ENCODE measurements at places on chromosomes 12 and 14. TPM values are rescaled to one million over a fixed set of nuclear protein-coding genes. Genes with fewer than 3 reads are reported as not detected.

GRCh38 chr12:11685716-11686115 lies 36.2 kb downstream of the ETV6 start:
- peak; percentile 33 for DNase-seq

Gene LRP1-AS
- not detected for total RNA-seq

Gene STRN3
- total RNA-seq = 48.4 TPM

Gene CRIP2
- total RNA-seq = 71.8 TPM

GRCh38 chr12:64876388-64877071 lies 52.1 kb downstream of the TBC1D30 start:
- DNase-seq = no peak

Gene LRTM2
- total RNA-seq = not detected

Gene FAM186B
- total RNA-seq = 0.57 TPM

DNA sequence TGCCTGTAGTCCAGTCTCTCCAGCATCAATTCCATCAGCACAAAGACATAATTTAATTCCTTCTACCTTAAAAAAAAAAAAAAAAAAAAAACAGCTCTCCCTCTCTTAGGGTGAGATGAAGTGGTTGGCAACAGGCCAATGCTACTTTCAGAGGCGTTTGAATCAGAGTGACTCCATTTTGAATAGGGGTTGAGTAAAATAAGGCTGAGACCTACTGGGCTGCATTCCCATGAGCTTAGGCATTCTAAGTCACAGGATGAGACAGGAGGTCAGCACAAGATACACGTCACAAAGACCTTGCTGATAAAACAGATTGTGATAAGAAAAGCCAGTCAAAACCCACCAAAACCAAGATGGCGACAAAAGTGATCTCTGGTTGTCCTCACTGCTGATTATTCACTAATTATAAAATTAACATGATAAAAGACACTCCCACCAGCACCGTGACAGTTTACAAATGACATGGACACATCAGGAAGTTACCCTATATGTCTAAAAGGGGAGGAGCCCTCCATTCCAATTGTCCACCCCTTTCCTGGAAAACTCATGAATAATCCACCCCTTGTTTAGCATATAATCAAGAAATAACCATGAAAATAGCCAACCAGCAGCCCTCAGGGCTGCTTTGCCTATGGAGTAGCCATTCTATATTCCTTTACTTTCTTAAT lies 6.9 kb upstream of the TCL1B start:
- no peak for DNase-seq

DNA sequence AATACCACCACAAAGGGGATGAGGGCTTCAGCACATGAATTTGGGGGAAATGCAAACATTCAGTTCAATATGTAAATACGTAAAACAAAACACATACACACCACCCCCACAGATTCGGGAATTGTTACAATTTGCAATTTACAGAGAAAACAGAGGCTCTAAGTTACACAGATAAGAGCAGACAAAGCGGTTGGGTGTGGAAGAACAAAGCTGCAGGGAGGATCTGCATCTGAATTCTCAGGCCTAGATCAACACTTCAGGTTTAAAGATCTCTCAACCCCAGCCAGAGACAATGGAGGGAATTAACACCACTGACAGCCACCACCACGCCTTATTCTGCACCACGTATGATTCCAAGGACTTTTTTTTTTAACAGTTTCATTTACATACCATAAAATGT lies 375.5 kb downstream of the BCL11B start:
- no peak for DNase-seq

GRCh38 chr14:30906752-30907658 lies 32.6 kb downstream of the COCH start:
- no peak for DNase-seq

- DNase-seq = no peak
These were observed 45.0 kb upstream of the FZD10 start for GRCh38 chr12:130117233-130117632.

DNA sequence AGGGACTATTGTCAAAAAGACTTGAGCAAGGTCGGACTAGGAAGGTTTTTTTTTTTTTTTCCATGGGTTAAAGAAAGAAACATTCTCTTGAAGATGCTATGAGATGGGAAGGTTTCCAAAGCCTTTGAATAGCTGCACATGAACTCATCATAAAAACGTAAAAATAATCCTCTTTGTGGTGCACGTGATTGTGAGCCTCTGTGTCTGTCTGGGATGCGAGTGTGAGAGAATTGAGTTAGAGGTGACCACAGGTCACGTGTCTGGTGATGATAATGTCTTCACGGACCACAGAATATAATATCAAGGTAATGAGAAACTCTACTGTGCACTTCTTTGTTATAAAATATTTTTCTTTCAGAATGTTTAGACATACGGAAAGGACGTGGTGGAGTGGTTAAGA lies 24.3 kb upstream of the ADGRD1 start:
- no peak for DNase-seq

GRCh38 chr14:50055461-50056228 lies 60.7 kb downstream of the VCPKMT start:
- no peak for DNase-seq

Gene PEX5
- total RNA-seq = 21.5 TPM

GRCh38 chr12:17388679-17389078 lies 701.3 kb downstream of the RERGL start:
- DNase-seq = no peak

GRCh38 chr14:103540821-103541708 lies 12.1 kb downstream of the TRMT61A start:
- DNase-seq = no peak

GRCh38 chr12:3242199-3242863 lies 165.2 kb downstream of the TSPAN9 start:
- no peak for DNase-seq

Gene HCAR3
- total RNA-seq = not detected

- no peak for DNase-seq
These were observed 785 bp upstream of the FAM181A start for GRCh38 chr14:93926245-93926872.

Gene DNAH10
- total RNA-seq = 1.2 TPM

Gene MAP3K12
- total RNA-seq = 13.1 TPM

GRCh38 chr12:117466677-117467362 lies 105.4 kb upstream of the NOS1 start:
- no peak for DNase-seq

DNA sequence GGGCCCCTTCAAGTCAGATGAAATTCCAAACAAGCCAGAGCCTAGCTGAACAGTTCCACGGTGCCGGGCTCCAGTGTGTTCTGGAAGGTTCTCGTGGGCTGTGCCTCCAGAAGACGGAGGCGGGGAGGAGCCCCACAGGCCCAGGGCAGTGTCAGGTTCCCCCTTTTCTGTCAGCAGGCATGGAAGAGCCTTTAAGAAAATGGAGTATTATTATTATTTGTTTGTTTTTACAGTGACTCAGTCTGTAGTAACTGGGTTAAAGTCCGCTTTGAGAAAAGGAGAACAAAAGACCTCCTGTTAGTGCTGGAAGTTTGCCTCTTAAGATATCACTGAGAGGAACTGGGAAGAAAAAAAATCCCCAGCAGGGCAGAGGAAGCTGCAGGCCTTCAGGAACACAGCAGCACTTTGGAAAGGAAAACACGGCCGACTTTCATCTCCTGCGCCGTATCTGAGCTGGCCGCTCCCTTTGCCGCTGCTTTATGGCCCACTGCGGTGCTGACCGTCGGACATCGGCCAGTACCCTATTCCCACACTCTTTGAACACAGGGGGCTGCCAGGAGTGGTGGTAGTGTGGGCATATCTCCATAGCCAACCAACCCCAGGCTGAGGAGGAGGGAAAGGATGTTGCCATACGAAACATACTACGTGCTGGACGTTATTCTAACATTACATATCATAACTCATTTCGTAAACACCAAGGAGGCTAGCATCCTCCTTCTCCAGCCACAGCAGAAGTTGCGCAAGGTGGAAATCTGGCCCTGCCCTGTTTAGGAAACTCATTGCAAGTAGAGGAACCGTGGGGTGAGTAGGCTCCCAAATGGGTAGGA lies 194.0 kb downstream of the ZFP36L1 start:
- peak; percentile 95 for DNase-seq

DNA sequence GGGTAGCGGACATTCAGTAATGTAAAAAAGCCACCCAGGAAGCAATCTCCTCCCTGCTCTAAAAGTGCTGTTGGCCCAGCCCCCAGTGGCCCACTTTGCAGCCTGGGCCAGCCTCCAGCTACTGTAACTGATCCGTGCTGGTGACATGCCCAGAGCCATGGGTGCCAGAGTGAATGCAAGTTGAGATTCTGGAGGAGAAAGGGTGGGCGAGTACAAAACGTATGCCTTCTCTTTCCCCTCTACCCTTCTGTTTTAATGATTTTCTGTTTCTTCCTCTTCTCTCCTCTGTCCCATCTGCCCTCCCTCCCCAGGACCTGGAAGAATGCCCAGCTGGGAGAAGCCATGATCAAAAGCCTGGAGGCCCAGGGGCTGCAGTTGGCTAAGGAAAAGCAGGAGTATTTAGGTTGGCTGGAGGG lies 16.9 kb downstream of the PLEKHD1 start:
- DNase-seq = no peak

Gene GSKIP
- total RNA-seq = 22.8 TPM

- DNase-seq = peak; percentile 62
These were observed 36.3 kb upstream of the WDR89 start for GRCh38 chr14:63677891-63678379.

DNA sequence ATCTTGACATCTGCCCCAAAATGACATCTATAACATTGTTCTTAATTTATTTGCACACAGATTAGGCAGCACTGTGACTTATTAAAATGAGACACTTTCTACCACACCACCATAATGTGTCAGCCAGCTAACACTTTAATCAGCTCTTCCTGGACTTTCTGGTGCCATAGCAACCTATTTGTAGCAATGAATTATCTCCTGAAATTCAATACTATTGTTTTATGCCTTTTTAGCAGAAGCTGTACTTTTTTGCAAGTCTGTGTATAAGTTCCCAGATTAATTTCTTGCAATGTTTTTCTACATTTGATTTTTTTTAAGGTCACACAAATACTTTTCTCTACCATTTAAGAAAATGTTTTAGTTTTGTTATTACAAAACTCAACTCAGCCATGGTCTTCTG lies 72.8 kb upstream of the SAV1 start:
- peak; percentile 18 for DNase-seq

Gene GLI1
- total RNA-seq = 5.8 TPM

DNA sequence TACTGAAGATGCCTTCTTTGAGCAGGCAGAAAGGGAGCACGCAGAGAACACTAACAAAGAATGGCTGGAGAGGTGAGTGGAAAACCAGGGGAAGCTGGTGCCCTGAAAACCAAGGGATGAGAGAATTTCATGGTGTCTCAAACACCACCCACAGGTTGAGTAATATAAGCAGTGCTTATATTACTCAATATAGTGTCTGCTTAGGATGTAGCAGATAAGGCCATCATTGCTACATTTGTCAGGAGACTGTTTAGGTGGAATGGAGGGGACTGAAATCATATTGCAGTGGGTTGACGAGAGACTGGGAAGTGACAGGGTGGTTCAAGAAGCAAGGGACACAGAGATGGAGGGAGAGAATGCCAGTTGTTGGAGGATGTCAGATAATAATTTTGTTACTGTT lies 20.6 kb downstream of the PKP2 start:
- no peak for DNase-seq

Gene SLCO1A2
- total RNA-seq = 0.05 TPM

Gene SLC25A47
- total RNA-seq = not detected

DNA sequence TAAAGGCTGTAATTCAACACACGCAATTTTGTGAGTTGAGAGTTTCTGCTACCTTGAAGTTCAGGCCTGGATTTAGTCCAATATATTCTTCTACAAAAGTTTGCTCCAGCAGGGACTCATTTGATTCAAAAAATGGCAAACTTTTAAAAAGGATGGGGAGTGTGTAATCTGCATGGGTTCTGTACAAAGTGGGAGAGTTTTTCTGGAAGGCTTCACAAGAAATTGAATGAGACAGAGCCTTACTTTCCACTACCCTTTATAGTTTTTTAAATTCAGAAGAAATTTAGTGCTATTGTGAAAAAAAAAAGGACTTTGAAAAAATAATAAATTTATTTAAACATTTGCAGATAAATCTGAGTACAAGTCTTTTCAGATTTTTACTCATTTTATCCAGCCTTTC lies 116.9 kb downstream of the METTL25 start:
- no peak for DNase-seq

Gene SMCO3
- total RNA-seq = 0.57 TPM

DNA sequence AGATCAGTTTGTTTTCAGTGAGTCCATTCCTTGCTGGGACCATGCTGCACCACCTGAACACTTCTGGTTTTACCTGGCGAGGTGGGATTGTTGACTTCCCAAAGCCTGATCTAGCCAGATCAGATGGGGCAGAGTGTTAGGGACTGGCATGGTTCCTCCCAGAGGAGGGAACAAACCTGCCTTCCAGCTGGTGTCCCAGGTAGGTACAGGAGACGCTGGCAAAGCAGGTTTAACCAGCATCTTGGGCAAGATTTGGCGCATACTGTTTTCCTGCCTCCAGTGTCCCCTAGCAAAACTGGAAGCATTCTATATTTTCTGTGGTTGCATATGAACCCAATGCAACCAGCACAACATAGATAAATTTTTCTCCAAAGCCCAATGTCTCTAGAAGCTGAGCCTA lies 14.6 kb upstream of the FOS start:
- DNase-seq = no peak

DNA sequence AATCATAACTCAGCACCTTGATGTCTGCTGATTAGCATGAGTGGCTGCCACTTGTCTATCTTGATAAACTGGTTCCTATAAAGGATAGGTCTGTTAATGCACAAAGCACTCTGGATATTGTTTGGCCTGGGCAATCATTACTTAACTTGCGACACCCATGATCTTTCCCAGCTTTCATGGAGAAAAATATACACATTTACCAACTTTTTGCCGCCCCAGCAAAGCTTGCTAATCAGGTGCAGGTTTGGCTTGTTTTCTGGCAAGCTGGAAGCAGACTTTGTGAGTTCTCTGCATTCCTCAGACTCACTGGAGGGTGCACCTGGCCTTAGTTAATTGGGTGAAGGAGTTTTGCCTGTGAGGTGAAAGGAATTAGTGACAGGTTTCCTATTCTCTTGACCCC lies 1126.4 kb upstream of the FLRT2 start:
- no peak for DNase-seq

DNA sequence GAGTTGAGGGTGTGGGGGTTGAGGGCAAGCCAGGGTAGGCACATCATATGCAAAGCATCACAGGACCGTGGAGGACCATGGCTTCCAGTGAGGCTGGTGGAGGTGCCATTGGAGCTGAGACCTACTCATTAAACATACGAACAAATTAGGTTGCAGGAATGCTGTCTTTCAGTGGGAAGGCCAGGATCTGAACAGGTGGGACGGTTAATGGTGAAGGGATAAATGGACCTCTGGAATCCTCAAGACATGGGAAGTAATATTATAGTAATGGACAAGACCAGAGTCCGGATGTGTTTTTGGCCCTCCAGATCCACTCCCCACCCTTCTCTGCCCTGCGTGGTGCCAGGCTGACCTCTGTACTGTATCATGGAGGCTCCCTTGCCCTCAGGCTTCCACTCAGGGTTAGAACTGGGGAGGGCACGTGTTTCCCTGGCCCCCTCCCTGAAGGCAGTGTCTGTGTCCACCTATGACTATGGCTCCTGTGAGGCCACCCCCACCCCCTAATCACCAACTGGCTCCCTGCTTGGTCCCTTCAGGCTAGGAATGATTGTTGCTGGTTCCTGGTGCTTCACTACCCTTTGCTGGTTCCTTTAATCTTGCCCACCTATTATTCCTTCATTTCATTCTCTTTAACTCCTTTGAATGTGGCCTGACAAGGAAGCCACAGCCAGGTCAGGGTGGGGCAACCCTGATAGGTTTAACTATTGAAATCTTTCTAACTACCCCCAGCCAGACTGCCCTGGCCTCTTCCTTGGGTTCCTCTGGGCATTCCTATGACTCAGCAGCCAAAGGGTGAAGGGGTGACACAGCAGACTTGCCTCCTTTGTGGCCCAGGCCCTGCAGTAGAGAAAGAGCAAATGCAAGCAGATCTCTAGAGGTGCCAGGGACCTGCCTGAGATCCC lies 10.7 kb downstream of the DHRS2 start:
- no peak for DNase-seq

- DNase-seq = no peak
These were observed 49.1 kb upstream of the MEG3 start for GRCh38 chr14:100776681-100777365.

All from astrocyte (in vitro differentiated cells and primary cell).